Lung microvascular endothelial cell (primary cell): ENCODE measurements at places on chromosomes 7 and 10. TPM values are rescaled to one million over a fixed set of nuclear protein-coding genes. Genes with fewer than 3 reads are reported as not detected.

DNA sequence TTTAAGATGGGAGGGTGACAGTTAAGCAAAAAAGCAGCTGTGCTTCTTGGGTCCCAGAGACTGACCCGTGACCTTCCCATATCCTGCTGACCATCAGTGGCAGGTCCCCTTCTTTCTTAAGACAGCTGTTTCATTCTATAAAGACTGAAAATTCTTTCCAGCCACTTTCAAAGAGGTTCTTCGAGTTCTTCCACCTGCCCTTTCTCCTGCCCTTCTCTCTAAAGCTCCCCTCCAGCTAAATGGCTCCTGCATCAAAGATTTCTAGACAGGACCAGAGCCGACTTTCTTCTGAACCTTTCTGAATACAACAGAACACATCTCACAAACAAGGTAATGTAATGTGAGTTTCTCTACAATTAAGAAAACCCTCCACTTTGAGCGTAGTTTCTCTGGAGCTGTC is 180.8 kb downstream of the SFMBT2 start:
- no peak for DNase-seq

DNA sequence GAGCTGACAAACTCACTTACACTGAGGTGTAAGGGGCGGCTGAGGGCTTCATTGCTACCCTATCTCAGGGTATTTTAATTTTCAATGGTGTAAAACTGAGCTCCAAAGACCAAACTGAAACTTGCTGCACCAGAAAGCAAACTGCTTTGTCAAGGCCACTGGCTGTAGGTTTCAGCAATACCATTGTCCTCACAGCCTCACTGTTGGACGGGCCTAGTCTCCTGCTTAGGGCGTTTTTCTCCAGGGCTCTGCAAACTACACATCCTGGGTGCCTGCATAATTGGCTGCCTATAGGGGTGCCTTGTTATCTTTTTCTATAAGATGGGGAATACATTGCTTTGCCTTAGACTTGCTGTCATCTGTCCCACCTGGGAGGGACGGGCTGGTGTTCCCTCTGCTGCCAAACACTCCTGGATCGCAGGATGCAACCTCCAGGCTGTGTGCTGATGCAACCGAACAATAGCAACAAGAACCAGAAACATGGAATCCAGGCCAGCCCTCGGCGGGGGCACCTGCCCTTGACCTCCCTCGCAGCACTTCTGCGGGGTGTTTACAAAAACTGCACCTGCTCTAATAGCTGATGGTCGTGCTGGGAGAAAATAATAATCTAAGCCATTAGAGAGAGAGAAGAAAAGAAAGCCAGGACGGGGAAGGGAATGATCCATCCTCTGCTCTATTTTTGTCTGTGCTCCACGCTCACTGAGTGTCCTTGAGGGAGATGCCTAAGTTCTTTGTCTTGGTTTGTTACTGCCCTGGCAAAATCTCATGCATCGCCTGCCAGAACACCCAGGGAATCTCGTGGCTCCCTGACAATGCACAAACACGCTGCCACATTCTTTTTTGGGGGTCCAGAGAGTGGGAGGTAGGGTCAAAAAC is 104.5 kb downstream of the GALNT17 start:
- DNase-seq, result no peak

GRCh38 chr7:74475987-74476350 is 22.3 kb downstream of the GTF2IRD1 start:
- DNase-seq, result no peak

GRCh38 chr7:32893207-32893524 is 1.6 kb upstream of the KBTBD2 start:
- no peak for DNase-seq

DNA sequence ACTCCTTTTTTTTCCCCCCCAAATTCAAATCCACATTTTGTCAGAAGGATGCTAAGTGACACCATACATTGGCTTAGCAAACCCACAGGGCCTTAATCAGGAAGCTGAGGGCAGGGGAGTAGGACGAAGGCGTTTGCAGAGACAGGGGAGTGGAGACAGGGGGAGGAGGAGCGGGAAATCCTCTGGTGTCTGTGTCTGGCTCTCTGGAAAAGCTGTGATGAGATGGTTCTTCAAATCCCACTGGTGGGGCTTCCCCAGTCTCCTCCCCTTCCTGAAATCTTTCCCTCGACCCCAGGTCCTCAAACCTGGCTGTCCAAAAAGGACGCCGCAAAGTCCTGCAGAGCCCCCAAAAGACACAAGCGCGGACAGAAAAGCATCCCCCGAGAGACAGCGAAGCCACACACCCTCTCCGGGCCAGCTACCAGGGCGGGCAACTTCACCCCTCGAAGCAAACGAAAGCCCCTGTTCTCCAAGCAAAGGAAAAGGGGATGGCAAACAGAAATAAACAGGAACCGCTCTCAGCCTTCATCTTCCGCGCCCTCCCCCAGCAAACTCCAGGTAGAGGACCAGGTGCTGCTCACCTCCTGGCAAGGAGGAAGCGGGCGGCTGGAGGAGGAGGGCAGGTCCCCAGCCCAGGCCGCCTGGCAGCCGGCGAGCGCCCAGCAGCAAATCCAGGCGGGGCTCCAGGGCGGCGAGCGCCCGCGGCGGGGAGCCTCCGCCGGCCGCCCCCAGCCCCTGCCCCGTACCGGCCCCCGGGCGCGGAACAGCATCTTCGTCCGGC is 520 bp downstream of the ELAPOR2 start:
- DNase-seq, result peak; percentile 47

GRCh38 chr10:132563485-132564248 is 26.1 kb downstream of the INPP5A start:
- DNase-seq, result no peak

Gene LEP
- not detected in 2 replicates for total RNA-seq

Gene AKR1D1
- total RNA-seq, result not detected in 2 replicates

Gene SSBP1
- total RNA-seq, result 91.5 and 117 TPM in 2 replicates

Gene OR2A2
- not detected in 2 replicates for total RNA-seq

Gene CCDC201
- total RNA-seq, result not detected in 2 replicates

Gene LIPN
- not detected in 2 replicates for total RNA-seq

Gene TMEM139
- total RNA-seq, result not detected in 2 replicates

Gene TMEM140
- total RNA-seq, result 21.1 and 59.7 TPM in 2 replicates
